ENCODE measurements at places on chromosomes 5 and 9. TPM values are rescaled to one million over a fixed set of nuclear protein-coding genes. Genes with fewer than 3 reads are reported as not detected.

PRSS3 gene
- polyA plus RNA-seq, result 986 TPM

NRG2 gene
- polyA plus RNA-seq, result 3.3 TPM

FOXB2 gene
- polyA plus RNA-seq, result not detected

NR4A3 gene
- polyA plus RNA-seq, result 3.8 TPM

FOCAD gene
- 5.4 TPM for polyA plus RNA-seq

ASPN gene
- 0.53 TPM for polyA plus RNA-seq

OMD gene
- 0.38 TPM for polyA plus RNA-seq

SH2D3C gene
- polyA plus RNA-seq, result 6.9 TPM

PCDH12 gene
- 1.6 TPM for polyA plus RNA-seq

HAND1 gene
- polyA plus RNA-seq, result not detected

SUSD3 gene
- 1.4 TPM for polyA plus RNA-seq

SNX30 gene
- polyA plus RNA-seq, result 2.1 TPM

ST8SIA4 gene
- 0.80 TPM for polyA plus RNA-seq

PCDHA4 gene
- polyA plus RNA-seq, result 0.53 TPM

MED22 gene
- 10.1 TPM for polyA plus RNA-seq

KIF27 gene
- polyA plus RNA-seq, result 1.4 TPM

GCNT4 gene
- polyA plus RNA-seq, result 1.7 TPM

TLN1 gene
- 64.5 TPM for polyA plus RNA-seq

RUFY1 gene
- 31.8 TPM for polyA plus RNA-seq

NHP2 gene
- polyA plus RNA-seq, result 84.7 TPM

Data from pancreas (tissue), 10 donors.